ENCODE measurements at places on chromosomes 2 and 18. TPM values are rescaled to one million over a fixed set of nuclear protein-coding genes. Genes with fewer than 3 reads are reported as not detected.

Gene ASB18
- total RNA-seq: not detected

Gene KLHL29
- total RNA-seq: 16.3 TPM

Gene EFR3B
- total RNA-seq: 0.32 TPM

Gene ADGRF3
- total RNA-seq: not detected

Gene RGPD4
- not detected for total RNA-seq

Gene CHMP3
- 69.3 TPM for total RNA-seq

Gene ZNF385B
- 0.21 TPM for total RNA-seq

Gene TRIM54
- not detected for total RNA-seq

Gene DRC1
- not detected for total RNA-seq

Gene KCNJ3
- 1.5 TPM for total RNA-seq

Gene RTP5
- not detected for total RNA-seq

Gene SMPD4
- total RNA-seq: 185 TPM

Gene C1GALT1C1L
- total RNA-seq: not detected

Gene HOXD3
- 8.6 TPM for total RNA-seq

Gene SLC9A2
- total RNA-seq: not detected

Gene CCDC68
- 15.8 TPM for total RNA-seq

Gene SERPINB10
- total RNA-seq: not detected

Gene SMCHD1
- 29.2 TPM for total RNA-seq

Gene ERFE
- 3.3 TPM for total RNA-seq

Gene EGR4
- not detected for total RNA-seq

Gene GBX2
- total RNA-seq: not detected

Gene DSC1
- not detected for total RNA-seq

Gene TIMM21
- 27.2 TPM for total RNA-seq

Gene LOXL3
- 19.8 TPM for total RNA-seq

Gene CCDC141
- total RNA-seq: 2.0 TPM

Gene TRMT61B
- not detected for total RNA-seq

Gene CCL20
- total RNA-seq: not detected

Gene MGAT4A
- total RNA-seq: 8.0 TPM

Gene UCN
- not detected for total RNA-seq

Gene RALB
- 21.7 TPM for total RNA-seq
